ENCODE measurements at places on chromosomes 2 and 18.

DNA sequence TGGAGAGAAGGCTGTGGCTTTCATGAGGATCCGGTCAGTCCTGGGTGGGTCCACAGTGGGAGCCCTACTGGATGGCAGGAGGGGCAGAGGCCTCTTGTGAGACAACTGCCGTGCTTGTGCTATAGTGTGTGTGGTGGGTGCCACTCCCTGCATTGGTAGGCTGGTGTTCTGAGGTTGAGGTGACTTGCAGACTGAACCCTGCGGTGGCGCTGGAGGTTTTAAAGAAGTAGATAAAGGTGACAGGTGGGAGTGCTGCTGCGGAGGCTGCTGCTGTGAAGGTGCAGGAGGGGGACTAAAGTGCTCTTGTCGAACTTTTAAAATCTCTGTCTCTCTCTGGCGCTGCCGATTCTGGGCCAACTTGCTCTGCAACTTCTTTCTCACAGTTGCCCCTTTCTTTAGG is 29.7 kb downstream of the INO80D start:
- no peak for DNase-seq

GRCh38 chr2:173119069-173119807 is 43.6 kb downstream of the MAP3K20 start:
- DNase-seq: no peak

DNA sequence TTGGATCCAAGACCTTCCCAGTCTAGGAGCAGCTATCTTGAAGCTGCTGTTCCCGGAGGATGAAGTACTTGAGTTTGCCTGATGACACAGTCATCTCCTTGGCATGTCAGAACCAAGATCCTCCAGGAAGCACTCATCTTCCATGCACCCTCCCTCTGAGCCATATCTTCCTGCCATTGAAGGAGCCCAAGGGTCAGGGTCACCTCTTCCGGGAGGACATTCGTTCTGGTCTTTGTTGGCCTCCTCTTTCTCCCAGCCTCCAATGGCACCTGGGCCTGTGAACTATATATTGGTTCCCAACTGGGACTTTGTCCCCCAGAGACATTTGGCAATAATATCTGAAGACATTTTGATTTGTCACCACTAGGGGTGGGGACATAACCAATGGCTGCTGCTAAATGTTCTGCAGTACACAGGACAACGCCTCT is 4.2 kb upstream of the MYO7B start:
- DNase-seq: no peak

GRCh38 chr2:127428815-127429109 is 10.5 kb downstream of the PROC start:
- no peak for DNase-seq

DNA sequence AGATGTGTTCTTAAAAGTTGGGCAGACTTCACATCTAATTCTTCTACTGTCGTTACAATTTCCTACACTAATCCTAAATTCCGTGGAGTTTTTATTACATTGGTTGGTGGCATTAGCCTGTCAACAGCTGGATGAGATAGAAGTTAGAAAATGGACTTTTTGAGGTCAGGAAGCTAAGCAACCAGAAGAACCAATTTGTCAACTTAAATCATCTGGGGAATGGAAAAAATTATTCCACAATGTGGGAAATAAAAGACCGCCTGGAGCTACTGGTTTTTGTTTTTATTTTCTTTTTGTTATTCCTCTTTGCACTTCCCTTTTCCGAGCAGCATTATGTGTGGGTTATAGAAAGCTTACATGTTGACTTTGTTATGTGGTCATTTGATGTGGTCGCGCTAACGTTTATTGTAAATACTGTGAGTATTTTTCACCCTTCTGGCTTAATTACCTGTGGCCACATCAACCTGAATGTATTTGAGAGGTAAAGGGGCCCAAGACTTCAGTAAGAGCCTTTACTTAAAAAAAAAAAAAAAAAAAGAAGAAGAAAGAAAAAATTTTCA is 75.3 kb downstream of the PTPRM start:
- no peak for DNase-seq

DNA sequence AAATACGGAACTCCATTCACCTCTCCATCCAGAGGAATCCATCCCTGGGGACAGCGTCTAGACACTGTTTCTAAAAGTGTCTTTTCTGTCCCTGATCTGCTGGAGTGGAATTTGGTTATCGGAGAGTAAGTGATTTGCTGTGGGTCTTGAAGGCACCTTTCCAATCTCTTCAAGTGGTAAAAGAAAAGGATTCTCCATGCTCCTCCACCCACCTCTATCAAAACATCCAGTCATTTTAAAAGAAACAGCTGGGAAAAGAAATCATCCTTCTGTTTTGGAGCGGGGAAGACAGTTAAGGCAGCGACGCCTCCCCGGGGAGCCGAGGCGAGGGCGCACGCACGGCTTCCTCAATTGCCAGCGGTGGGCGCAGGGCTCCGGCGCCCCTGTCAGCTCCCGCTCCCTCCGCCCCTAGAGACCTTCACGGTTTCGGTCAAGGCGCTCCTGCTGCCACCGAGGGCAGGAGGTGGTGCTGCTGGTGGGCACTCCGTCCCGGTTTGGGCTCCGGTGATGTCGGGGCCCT is 547 bp downstream of the SLC35F5 start:
- peak; percentile 48 for DNase-seq

- DNase-seq: no peak
Observed at GRCh38 chr2:171319164-171319810, 114.5 kb downstream of the METTL8 start.

DNA sequence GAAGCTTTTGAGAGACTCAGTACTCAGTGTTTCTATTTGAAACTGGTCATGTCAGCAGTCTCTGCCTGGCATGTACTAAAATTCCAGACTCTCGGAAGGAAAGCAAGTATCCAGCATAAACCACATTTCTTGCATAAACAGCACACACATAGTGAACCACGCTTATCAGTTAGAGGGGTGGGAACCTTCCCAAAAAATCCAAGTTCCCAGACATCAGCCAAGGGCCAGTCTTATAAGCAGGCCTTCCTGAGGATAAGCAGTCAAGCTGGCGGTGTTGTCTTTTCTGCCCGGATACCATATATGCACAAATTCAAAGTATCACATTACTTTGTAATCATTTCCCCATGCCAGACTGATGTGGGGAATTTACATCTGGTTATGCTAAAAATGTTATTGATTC is 73.6 kb downstream of the ST6GAL2 start:
- DNase-seq: no peak

DNA sequence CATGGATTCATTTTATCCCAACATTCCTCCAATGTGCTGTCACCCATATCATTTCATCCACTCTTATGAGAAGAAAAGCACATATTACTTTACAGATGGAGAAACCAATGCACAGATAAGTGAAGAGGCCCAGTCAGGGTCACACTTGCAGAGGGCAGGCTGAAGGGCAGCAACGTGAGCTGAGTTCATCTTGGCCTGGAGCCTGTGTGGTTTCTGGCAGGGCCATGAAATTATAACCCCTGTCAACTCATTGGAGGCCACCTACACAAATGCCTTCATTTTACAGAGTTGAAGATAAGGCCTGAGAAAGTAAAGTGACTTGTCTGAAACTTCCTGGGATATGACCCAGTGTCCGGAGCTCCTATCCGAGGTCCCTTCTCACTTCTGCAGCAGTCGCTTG is 88.4 kb upstream of the NRP2 start:
- DNase-seq: no peak

DNA sequence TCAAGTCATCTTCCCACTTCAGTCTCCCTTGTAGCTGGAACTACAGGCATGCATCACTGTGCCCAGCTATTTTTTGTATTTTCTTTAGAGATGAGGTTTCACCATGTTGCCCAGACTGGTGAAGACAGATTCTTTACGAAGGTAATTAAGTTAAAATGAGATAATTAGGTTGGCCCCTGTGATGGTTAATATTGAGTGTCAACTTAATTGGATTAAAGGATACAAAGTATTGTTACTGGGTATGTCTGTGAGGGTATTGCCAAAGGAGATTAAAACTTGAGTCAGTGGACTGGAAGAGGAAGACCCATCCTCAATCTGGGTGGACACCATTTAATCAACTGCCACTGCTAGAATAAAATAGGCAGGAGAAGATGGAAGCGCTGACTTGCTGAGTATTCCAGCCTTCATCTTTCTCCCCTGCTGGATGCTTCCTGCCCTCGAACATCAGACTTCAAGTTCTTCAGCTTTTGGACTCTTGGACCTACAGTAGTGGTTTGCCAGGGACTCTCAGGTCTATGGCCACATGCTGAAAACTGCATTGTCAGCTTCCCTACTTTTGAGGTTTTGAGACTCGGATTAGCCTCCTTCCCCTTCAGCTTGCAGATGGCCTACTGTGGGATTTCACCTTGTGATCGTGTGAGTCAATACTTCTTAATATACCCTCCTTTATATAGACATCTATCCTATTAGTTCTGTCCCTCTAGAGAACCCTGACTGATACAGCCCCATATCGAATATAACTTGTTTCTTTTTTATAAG is 269.1 kb downstream of the TMX3 start:
- no peak for DNase-seq

DNA sequence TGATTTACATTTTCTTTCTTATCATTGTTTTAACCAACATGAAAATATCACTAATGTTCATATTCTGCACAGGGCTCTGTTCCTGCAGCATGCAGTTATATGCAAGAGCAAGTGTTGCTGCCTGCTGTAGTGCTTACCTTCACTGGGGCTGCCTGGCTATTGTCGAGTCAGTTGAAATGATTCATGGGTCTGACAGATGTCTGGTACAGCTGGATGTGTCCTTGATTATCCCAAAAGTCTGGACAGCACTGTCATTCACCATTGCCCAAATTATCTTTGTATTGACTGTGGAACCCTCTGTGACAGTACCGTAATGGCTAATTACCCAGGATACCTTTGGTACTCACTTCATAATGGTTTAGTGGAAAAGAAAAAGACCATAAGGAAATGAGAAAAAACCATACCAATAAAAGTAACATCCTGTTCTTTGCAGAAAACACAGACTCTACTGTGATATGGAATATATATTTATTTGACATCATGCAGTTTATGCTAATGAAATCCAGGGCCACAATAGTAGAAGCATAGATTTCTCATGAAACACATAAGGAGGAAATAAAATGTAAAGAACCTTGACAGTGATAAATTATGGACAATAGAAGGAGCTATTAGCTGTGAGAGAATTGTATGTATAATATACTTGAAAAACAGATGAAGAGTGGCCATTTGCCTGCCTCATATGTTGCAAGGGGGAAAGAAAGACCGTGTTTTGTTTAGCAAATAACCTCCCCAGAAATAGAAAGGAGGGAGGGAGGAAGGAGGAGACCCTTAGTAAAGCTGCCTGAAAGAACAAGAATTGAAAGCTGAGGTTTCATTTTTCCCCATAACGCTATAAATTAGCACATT is 249.8 kb upstream of the ATP5MC3 start:
- DNase-seq: no peak

GRCh38 chr2:136246086-136246669 is 128.2 kb upstream of the CXCR4 start:
- DNase-seq: no peak

DNA sequence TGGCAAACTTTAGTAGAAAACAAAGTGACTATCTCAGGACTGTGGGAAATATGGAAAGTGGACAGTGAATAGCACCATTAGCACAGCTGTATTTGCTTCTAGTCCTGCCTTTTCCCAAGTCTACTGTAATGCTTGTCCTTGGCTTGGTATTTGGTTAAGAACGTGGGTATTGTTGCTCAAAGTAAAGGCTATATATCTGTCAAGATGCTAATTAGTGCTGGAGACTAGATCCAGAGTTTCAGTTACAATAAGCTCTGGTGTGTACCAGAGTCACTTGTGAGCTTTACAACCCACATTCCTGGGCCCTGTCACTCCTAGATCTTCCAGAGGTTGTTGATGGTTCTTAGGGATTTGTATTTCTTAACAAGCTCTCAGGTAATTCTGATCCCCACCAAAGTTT is 313.6 kb downstream of the SLC8A1 start:
- DNase-seq: no peak

DNA sequence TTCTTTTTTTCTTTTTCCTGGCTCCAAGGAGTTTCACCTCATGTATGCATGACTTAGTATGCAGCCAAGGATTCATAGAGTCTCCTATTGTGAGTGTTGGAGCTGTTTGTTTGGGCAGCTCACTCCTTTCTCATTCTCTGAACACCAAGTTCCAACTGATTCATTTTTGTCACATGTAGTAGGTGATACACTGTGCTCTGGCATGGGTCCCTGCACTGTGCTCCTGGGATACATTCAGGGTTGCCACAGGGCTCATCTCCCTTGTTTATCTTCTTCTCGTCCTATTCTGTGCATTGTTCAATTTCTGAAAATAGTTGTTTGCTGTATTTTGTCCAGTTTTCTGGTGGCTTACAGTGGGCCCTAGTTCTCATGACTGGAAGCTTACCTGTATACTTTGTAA is 96.8 kb downstream of the ZNF407 start:
- DNase-seq: no peak

GRCh38 chr18:14098428-14098827 is 33.8 kb downstream of the ZNF519 start:
- DNase-seq: no peak

DNA sequence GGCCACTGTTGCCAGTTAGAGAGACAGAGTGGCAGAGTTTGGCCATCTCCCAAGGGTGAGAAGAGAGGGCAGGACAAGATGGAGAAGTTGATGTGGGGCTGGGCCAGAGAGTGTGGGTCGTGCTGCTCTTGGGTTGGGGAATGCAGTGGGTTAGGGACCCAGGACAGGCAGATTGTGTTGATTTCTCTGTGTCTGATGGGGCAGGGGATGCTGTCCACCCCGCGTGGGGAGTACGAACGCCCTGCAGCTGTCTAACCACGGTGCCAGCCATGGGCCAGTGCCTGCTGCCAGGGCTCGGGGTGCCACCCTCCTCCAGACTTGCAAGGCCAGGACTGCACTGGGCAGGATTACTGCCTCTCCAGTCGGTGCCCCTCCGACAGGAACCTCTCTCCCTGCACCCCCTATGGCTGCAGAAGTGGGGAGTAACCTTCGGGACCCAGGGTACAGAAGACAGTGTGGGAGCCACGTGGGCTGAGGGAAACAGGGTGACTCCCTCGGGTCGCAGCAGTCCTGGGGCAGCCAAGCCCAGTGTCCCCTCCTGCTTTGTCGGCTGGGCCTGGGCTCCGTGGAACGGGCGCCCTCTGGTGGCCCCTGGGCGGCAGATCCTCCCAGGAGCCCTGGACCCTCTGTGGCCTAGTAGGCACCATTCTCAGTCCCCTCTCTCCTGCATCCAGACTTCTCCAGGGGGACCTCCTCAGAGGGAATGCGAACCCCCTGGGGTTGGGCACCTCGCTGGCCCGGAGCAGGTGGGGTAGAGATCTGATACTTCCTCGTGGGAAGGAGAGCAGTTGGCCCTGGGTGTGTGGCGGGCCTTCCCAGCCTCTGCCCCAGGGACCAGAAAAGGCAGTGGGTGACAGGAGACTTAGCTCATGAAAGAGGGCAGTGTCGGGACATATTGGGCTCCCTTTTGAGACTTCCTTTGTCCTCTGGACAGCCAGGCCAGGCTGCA is 2.7 kb downstream of the GPC1 start:
- peak; percentile 69 for DNase-seq
